HAP-1 (cell line): ENCODE measurements at places on chromosomes 6 and 20.

DNA sequence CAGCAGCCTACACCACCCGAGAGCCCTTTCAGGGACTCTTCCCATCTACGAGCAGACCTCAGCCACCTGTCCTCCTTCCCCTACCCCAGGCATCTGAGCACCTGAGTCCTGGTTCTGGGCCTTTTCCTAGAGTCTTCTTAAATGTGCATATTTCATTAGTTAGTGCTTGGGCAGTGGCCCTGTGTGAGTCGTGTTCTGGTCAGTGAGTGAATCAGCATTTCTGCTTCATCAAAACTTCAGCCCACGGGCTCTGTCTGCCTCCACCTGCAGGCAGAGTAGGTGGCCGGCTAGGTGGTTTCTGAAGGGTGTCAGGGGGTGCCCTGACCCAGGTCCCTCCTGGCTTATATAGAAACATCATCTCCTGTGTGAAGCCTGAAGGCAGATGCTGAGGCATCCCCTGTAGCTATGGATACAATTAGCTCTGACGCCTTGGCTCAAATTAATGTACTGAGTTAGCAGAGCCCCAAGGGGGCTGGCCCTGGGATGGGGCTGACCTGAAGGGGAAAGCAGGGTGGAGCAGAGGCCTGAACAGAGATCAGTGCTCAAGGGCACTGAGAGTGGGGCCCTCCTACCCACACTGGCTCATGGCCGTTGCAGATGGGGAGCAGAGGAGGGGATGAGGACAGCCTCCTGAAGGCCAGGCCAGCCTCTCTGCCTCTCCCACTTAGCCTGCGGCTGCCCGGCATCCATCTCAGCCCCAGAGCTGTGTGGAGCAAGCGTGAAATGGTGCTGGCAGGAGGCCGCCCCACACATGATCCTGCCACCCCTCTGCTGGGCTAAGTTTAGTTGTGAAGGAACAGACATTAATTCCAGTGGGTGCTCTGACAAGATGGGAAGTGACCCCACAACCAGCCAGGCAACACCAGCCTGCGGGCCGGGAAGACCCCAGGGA is 13.6 kb downstream of the IP6K3 start:
- no peak for DNase-seq

DNA sequence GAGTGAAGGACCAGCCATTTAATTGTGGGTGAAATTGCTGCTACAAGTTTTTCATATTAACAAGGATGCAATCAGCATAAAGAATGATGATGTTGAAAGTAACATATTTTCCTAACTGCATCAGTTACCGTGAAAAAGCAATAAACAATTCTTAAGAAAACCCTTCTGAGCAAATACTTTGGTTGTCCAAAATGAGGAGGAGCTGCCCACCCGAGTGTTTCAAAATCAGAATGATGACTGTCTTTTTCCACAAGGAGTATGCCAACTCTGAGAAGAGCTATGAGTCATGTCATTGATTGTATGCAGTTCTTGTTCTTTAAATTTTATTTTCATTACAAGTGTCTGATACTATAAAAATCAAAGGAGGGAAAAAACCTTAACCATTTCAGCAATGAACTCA is 470.5 kb downstream of the COL12A1 start:
- DNase-seq = no peak

- DNase-seq = no peak
Observed at GRCh38 chr6:135439549-135439948, 58.0 kb downstream of the AHI1 start.

DNA sequence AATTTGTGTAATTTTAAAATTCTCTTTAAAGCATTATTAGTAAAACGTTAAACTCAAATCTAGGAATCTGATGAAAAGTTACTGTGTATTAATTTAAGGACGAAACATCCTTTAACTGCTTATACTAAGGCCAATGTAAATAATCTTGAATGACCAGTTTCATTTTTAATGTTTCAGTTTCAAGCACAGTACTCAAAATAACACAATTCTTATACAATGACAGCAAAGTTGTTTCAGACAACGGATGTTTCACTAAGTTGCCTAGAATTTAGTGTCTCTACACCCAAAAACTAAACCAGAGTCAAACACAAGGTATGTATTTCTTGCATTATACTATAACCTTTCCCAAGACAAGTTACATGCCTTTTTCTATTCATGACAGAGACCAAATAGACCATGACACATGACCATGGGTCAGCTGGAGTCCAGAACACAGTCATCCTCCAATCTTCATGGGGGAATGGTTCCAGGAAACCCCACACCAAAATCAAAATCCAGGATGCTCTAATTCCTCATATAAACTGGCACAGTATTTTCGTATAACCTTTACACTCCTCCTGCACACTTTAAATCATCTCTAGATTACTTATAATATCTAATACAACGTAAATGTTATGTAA is 7.7 kb downstream of the PHIP start:
- DNase-seq = no peak

- no peak for DNase-seq
Observed at GRCh38 chr6:113182370-113183141, 674.6 kb upstream of the MARCKS start.

DNA sequence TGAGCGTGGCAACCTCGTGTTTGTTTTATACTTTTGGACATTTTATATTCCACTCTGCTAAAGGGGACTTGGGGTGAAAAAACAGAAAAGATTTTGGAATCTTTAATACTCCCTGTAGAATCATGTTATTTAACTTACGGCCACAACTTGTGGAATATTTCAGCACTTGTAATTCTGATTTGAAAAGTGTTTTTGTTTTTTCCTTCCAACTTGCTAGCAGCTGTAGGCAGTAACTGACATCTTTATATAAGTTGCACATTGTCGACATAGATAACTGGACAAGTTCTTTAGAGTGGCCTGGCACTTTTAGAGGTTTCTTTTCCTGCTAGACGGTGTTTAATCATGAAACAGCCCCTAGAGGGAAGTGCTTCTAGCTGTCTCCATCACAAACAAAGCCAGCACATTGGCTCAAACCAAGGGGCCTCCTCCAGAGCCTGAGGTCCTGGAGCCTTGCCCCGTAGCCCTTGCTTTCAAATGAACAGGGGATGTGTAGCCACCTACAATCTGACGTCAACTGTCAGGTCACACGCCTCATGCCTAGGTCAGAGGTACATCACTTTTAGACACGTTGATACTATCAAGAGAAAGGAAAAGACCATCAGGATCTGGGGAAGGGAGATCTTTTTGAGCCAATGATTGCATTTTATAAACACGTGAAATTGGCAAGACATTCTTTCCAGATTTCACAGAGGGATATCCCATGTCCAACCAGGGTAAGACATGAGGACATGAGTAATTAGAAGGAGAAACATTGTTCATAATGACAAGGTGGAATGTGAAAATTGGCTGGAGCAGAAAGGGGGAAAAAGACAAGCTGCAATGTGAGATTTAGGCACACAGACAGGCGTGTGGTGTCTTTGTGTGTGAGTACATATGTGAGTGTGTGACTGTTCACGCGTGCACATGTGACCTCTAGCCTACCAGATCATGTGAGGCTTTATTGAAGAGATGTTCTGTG is 92.1 kb downstream of the TXNDC5 start:
- DNase-seq = no peak

- DNase-seq = no peak
Observed at GRCh38 chr6:107491760-107492660, 2.1 kb downstream of the SOBP start.

- DNase-seq = no peak
Observed at GRCh38 chr20:34720266-34720665, 16.1 kb downstream of the TP53INP2 start.

- no peak for DNase-seq
Observed at GRCh38 chr20:14178528-14178927, 158.9 kb downstream of the FLRT3 start.

GRCh38 chr6:21751608-21752007 is 158.1 kb downstream of the SOX4 start:
- DNase-seq = no peak

- no peak for DNase-seq
Observed at GRCh38 chr20:63860325-63861051, 810 bp upstream of the ABHD16B start.

- no peak for DNase-seq
Observed at GRCh38 chr6:158538741-158539140, 21.1 kb upstream of the TMEM181 start.

DNA sequence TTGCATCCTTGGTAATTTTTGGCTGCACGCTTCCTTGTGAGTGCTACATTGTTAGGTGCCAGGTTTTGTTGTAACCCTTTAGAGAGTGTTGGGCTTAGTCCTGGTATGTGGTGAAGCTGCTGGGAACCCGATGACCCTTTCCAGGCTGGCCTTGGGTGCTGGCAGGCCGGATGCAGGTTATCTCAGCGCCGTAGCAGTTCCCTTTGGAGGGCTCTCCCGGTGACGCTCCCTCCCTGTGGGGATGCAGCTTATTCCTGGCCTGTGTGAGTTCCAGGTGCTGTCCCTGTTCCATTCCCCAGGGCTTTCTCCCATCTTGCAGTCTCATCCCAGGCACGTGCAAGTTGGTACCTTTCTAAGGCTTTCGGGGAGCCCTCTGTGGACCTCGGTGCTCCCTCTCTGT is 13.9 kb upstream of the BHLHE23 start:
- DNase-seq = no peak

- peak; percentile 53 for DNase-seq
Observed at GRCh38 chr6:36593569-36594028, 563 bp upstream of the SRSF3 start.

GRCh38 chr6:142676647-142677192 is 268.3 kb downstream of the HIVEP2 start:
- no peak for DNase-seq

DNA sequence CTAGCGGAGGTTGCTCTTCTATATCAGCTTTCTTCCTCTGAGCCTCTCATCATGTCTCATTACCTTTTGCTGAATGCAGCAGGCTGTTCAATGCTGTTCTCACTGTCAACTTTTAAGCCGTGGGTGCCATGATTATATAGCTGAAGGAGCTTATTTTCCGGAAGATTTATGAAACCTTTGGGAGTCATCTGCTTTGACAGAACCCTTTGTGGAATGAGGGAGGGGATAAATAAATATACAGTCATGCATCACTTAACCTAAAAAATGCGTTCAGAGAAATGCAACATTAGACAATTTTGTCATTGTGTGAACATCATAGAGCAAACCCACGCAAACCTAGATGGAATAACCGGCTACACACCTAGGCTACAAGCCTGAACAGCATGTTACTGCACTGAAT is 102.2 kb upstream of the AKAP12 start:
- no peak for DNase-seq

- no peak for DNase-seq
Observed at GRCh38 chr6:69465866-69466265, 330.9 kb downstream of the LMBRD1 start.

DNA sequence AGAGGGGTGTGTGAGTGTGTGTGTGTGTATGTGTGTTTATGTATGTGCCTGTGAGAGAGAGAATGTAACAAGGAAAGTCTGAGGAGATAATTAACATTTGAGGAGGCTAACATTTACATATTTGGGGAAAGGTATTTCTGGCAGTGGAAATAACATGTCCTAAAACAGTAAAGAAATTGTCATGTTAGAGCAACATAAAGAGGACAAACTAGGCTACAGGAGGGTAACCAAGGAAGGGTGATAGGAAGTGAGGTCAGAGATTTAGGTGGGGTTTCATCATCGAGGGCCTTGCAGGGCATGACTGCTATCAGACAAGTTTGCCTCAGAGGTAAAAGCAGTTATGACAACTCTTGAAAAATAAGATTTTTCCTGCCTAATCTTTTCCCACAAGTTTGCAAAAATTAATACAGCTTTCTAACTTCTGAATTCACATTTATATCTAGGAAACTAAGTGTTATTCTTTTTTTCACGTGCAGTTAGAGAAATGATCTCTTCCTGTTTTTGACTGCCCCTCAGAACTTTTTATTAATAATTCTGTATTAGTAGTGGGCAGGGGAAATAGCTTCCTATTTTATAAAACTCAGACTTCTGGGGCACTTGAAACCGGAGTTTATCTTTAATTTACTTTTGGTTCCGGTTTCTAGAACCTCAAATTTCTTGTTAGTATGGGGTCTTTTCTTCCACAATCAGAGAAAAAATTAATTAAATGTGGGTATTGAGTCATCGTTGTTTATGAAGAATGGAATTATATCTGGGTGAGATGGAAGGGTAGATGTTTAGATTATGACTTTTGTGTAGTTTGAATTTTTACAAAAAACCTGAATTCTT is 30.5 kb upstream of the RHAG start:
- DNase-seq = no peak

- DNase-seq = peak; percentile 60
Observed at GRCh38 chr6:149043476-149044130, 273.9 kb upstream of the TAB2 start.

DNA sequence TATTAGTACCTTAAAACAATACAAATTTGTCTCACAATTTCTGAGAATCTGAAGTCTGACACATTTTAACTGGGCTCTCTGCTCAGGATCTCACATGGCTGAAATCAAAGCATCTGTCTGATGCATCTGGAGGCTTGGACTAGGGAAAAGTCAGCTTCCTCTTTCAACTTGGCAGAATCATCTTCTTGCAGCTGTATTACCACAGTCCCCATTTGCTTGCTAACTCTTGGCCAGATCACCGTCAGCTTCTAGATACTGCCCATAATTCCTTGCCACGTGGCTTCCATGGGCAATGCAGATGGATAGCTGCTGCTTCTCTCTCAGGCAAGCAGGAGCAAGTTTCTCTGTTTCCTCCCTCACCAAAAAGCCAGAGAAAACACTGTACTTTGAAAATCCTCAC is 1106.4 kb upstream of the CITED2 start:
- DNase-seq = no peak

- no peak for DNase-seq
Observed at GRCh38 chr6:121124600-121124999, 209.7 kb downstream of the TBC1D32 start.

DNA sequence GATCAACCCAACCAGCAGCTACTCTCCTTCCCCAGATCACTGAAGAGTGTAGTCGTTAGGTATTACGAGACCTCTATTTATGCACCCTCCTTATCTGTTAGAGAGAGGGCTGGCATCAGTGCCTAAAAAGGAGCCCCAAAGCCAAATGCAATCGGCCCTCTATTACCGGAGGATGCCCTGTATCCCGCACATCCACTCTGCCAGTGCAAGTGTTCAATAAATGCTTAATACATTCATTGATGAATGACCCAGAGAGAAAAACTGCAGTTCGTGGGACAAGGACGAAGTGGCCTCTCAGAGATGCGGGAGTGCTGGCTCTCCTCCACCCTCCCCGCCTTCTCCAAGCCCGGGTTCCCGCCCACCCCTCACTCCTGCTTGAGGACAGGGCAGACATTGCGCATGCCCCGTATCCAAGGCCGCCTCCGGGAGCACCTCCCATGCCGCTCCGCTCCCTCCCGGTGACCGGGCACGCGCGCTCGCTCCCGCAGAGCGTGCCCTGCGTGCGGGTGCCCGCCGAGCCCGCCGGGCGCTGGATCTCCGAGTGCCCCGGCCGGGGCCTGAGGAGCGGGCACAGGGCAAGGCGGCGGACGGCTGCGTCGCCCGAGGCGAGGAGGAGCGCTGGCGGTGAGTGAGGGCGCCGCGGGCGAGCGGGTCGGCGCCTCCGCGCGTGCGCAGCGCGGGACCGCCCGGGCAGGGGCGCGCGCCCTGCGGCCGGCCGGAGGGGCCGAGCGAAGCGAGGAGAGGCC is 27.2 kb upstream of the BTBD3 start:
- DNase-seq = peak; percentile 96

GRCh38 chr20:39941245-39941644 is 747.8 kb downstream of the MAFB start:
- DNase-seq = no peak
